ENCODE measurements at places on chromosomes 6 and 20. TPM values are rescaled to one million over a fixed set of nuclear protein-coding genes. Genes with fewer than 3 reads are reported as not detected.

GRCh38 chr20:49510562-49511122 is 28.2 kb upstream of the KCNB1 start:
- DNase-seq: no peak

DNA sequence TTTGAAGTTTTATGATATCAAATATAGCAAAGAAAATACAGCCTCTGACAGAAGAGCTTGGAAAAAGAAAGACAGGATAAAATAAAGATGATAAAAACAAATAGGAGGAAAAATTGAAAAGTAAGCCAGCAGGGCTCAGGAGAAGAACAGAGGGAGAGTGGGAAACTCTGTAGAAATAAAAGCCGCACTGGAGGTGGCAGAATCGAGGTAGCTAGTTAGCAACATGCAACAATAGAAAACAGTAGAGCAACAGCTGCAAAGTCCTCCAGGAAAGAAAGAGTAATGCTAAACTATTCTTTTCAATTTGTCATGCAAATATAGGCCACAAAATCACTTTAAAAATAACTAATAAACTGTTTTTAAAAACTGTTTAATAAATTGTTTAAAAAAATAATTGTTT is 28.8 kb downstream of the HBS1L start:
- DNase-seq: no peak

GRCh38 chr6:161200610-161201370 is 73.1 kb downstream of the AGPAT4 start:
- DNase-seq: no peak

DNA sequence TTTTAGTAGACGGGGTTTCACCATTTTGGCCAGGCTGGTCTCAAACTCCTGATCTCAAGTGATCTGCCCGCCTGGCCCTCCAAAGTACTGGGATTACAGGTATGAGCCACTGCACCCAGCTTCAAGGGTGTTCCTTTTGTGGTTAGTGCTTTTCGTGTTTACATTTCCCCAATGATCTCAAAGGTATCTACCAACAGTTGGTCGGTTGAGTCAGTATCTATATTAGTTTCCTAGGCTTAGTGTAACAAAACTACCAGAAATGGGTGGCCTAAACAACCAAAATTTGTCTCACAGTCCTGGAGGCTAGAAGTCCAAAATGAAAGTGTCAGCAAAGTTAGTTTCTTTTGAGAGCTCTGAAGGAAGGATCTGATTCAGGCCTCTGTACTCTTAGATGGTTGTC is 30.1 kb downstream of the CASP8AP2 start:
- DNase-seq: no peak

GRCh38 chr6:123956492-123957139 is 153.0 kb downstream of the NKAIN2 start:
- DNase-seq: no peak

- DNase-seq: no peak
Measured at GRCh38 chr6:3229566-3230178, 2.2 kb upstream of the TUBB2B start.

GRCh38 chr6:10259671-10260070 is 155.2 kb downstream of the TFAP2A start:
- DNase-seq: no peak

DNA sequence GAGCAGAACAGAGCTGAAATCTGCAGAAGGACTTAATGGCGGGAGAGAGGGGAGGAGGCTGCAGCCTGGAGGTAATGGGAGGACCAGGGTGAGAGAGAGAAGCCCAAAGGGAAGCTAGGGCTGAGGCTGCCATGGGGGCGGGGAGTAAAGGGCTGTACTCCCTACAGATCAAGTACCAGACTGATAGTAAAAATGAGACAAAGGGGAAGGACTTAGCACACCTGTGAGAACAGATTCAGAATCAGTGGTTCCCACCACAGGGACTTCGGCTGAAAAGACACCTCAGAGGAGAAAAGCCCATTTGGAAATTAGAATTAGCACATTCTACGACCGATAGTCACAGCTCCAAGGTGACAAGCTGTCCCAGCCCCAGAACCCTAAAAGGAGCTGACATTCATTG is 6.4 kb upstream of the TBXT start:
- no peak for DNase-seq

DNA sequence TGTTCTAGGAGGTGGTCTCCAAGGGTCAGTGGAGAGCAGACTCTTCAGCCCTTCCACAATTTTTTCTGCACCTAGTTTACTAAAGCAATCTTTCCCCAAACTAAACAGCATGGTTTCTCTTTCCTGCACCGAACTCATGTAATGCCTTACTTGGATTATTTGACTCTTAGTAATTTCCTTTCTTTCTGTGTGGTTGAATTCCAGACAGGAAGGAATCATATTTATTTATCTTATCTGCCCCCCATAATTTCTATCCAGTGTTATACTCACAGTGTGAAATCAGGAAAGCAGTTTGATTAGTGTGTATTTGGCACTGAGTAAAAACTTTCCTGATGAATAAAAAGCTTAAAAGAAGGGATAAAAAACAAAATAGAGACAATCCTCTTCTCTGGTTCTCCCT is 140.3 kb upstream of the STMND1 start:
- DNase-seq: no peak

- DNase-seq: no peak
Measured at GRCh38 chr6:71383901-71384489, 95.4 kb downstream of the OGFRL1 start.

- DNase-seq: no peak
Measured at GRCh38 chr6:68256391-68256790, 378.7 kb upstream of the ADGRB3 start.

DNA sequence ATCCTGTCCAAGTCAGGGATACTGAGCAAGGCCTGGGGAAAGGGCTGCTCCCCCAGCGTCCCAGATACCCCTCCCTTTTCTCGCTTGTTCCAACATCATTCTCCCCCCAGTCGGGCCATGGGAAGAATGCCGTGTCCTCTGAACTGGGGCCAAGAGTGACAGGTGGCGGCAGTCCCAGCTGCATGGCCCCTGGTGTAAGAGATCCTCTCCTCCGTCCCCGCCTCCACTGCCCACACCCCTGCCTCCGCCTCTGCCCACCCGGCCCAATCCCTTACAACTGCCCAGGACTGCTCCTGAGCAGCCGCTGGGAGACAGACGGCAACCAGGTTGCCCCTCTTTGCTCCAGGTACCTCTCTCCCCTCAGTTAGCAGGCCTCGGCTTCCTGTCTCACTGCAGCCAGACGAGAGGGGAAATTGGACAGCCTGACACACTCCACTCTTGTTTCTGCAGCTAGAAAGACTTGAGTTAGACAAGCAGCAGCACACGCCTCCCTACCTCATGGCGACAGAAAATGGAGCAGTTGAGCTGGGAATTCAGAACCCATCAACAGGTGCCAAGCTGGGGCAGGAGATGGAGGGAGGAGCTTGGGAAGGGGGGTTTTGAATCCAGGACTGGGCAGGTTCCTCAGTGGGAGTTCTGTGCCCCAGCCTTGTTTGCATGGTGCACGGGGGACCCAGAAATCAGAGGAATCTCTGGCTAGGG is at the start of gene MYLK2:
TSS of gene MYLK2 (plus strand) at position 274 of the 702 bp plus-strand sequence. CDS start at position 499, 225 bp downstream.
- DNase-seq: no peak

- DNase-seq: peak; percentile 31
Measured at GRCh38 chr6:81767163-81767891, 14.8 kb upstream of the TENT5A start.

Gene CRISP3
- not detected for total RNA-seq

Gene BEND6
- total RNA-seq: 2.7 TPM

Gene BCAS1
- 0.04 TPM for total RNA-seq

Gene POM121L2
- total RNA-seq: not detected

Gene KIAA1586
- total RNA-seq: 5.7 TPM

Gene CYP39A1
- total RNA-seq: 0.29 TPM

Gene LY6G5B
- 2.8 TPM for total RNA-seq
